IMR-90 (cell line): ENCODE measurements at places on chromosomes 4 and X.

DNA sequence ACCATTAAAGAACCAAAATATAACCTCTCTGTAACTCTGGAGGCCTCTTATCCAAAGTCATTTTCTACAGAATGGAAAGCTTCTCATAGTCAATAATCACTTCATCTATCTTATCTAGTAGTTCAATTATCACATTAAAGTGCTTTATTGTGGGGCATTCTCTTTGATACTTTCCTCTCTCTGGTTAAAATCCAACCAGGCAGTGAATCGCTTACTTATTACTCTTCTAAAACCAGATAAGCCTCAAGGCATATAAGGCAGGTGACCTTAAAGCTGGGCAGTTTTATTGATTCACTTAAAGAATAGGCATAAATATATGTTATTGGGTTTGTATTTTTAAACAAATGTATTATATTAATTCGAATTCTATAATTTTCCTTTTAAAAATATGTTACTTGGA is 2162.1 kb upstream of the TENM3 start:
- no peak for DNase-seq

- DNase-seq: no peak
Measured at GRCh38 chrX:131061306-131061705, 3.2 kb downstream of the ARHGAP36 start.

GRCh38 chr4:69054578-69055200 is 41.6 kb upstream of the UGT2B7 start:
- peak; percentile 87 for DNase-seq

DNA sequence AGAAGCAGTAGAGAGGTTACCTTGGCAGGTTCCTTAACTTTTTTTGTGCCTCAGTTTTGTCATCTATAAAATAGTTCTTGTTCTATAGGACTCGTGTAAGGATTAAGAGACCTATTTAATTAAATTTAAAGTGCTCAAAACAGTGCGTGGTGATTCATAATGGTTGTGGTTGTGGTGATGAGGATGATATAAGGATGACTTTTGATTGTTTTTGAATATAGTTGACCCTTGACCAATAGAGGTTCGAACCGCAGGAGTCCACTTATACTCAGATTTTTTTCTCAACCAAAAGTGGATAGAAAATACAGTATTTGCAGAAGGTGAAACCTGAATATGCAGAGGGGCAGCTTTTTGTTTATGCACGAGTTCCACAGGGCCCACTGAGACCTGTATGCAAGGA is 14.6 kb downstream of the SMAD1 start:
- no peak for DNase-seq

GRCh38 chr4:56728512-56728911 is 47.4 kb upstream of the HOPX start:
- DNase-seq: peak; percentile 92

DNA sequence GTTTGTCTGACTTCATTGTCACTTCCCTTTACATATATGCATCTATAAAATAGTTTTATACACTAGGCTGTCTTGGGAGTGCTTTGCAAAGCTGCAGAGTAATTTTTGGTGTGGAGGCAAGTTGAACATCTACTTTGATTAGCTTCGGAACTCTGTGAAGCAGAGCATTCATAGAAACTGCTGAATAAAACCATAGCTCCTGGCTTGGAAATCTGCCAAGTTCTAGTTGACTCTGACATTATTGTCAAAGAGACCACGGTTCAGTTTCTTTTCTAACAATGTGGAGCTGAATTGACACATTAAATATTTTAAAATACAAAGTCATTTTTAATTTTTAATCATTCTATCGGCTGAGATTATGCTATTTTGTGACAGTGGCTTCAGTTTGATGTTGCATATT is 335.0 kb downstream of the BMPR1B start:
- DNase-seq: no peak

GRCh38 chr4:41414412-41414779 is 123.6 kb upstream of the LIMCH1 start:
- DNase-seq: no peak

GRCh38 chr4:37747772-37748330 is 61.7 kb upstream of the RELL1 start:
- no peak for DNase-seq

DNA sequence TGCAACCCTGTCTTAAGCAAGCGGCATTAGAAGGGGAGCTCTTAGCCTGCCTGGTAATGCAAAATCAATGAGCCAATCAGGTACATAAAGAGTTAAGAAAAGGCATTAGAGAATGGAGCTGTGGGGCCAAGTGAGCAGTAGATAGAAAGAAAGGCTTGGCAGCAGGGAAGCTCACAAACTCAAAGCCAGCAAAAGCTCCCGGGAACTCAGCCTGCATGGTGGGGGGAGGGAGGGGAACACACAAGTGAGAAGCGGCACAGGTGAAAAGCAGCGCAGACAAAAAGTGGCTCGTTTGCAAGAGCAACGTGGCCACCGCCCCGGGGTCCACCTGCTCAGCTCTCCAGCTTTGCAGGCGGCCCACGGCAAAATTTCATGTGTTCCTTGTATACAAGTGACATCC is 818.5 kb downstream of the FAM133A start:
- no peak for DNase-seq

- no peak for DNase-seq
Measured at GRCh38 chr4:108355902-108356535, 187.3 kb upstream of the LEF1 start.

DNA sequence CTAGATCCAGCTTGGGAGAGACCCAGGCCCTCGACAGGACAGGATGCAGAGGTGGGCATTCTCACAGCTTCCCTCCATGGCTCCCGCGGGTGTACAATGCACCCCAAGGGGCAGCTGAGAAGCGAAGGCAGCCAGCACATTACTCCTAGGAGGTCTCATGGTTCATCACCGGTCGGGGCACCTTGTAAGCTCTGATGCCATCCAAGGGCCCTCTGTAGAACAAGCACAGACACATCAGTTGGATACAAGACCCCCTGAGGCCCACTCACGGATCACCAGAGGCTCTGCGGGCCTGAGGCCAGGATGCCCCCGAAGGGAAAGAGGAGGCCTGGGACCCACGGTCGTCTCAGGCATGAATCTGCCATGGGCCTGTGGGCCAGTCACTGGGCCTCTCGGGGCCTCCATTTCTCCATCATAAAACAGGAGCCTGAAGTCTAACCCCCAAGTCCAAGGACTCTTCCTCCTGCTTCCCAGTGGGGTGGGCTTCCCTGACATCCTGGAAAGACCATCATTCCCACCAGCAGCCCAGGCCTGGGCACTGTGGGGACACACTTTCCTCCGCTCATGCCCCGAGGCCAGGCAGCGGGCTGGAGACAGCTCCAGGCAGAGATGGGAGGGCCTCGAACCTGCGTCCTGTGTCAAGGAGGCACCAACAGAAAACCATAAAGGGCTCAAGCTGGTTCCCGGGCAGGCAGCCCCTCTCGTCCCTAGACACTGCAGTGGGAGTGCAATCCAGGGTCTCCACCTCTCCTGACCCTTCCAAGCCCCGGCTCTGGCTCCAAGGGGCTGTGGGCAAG is 20.1 kb downstream of the HMX1 start:
- no peak for DNase-seq

- DNase-seq: no peak
Measured at GRCh38 chr4:123846092-123846491, 449.5 kb downstream of the SPRY1 start.

DNA sequence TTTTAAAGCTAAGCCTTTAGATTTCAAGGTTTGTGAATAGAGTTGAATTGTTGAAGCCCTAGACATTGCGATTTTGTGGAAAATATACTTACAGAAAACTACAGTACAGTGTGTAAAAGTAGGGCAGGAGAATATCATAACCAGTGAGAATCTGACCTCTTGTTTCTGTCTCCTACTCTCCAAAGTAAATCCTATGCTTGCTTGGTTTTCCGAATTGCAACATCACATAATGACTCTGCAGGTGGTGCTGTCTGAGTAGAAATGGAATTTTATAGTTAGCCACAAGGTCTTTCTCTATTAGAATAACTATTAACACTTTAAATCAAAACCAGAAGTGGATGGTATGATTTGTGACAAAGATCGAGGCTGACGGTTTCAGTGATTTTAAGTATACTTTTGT is 505.6 kb downstream of the RAPGEF2 start:
- no peak for DNase-seq

DNA sequence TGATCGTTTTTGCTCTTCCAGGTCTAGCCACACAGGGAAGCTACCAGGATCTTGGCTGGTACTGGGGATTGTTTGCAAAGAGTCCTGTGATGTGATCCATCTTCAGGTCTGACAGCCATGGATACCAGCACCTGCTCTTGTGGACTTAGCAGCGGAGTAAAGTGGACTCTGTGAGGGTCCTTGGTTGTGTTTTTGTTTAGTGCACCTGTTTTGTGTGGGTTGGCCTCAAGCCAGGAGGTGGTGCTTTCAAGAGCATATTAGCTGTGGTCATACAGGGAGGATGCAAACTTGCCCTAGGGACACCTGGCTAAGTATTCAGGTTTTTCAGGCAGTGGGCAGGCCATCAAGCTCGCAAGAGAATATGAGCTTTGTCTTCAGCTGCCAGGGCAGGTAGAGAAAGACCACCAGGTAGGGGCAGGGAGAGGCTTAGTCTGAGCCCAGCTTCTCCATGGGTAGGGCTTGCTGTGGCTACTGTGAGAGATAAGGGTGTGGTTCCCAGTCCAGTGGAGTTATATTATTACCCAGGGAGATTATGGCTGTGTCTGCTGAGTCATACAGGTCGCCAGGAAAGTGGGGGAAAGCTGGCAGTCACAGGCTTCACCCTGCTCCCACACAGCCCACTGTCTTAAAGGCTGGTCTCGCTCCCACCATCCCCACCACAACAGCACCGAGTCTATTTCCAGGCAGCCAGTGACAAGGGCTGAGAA is 293.7 kb downstream of the PCDH18 start:
- DNase-seq: no peak

DNA sequence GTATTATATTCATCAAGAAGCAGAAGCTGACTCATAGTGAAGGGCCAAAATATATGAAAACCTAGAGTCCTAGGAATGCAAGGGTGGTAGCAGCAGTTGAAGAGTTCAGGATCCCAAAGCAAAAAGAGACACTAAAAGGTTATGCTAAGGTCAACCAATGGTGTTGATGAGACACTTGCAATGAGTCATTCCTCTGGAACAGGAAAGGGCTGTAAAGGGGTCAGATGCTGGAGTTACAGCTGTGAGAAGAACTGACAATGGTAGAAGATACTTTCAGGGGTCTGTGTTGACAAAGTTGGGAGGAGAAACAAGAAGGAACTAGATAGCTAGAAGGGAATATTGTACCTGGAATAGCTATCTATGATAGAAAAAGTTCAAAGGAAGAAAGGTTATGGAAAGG is 47.5 kb downstream of the ZGRF1 start:
- peak; percentile 23 for DNase-seq

GRCh38 chr4:38677441-38677840 is 13.4 kb downstream of the KLF3 start:
- no peak for DNase-seq

DNA sequence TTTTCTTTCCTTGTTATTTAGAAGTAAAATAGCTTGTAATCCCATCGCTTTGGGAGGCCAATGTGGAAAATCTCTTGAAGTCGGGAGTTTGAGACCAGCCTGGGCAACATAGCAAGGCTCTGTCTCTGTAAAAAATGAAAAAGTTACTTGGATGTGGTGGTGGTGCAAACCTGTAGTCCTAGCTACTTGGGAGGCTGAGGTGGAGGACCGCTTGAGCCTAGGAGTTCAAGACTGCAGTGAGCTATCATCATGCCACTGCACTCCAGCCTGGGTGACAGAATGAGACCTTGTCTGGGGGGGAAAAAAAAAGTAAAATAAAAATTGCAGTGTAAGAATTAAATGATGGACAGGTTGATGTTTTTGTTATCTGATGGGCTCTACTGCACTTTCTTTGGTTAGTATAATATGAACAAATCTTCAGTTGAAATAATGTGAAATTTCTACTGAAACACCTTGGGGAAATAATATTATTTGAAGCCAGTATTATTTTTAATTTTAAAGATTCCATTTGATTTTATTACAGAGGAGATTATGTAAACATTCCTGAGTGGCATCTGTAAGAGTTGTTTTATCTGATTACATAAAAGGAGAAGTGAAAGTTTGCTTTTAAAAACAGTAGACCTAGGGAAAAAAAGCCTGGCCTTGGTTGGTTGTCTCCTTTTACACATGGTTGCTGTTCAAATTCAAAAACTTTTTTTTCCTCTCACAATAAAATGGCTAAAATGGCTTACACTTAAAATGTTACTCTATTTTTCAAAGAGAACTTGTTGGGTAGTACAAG is 10.5 kb upstream of the NDUFC1 start:
- DNase-seq: no peak

GRCh38 chr4:28558895-28559294 is 1698.3 kb downstream of the STIM2 start:
- peak; percentile 5 for DNase-seq

- DNase-seq: peak; percentile 96
Measured at GRCh38 chr4:80017125-80017854, 55.7 kb downstream of the ANTXR2 start.

- DNase-seq: no peak
Measured at GRCh38 chr4:87392183-87392582, 1.2 kb upstream of the HSD17B11 start.

- no peak for DNase-seq
Measured at GRCh38 chrX:122269243-122269781, 914.8 kb upstream of the GRIA3 start.

- no peak for DNase-seq
Measured at GRCh38 chr4:20278195-20278594, 26.5 kb downstream of the SLIT2 start.

GRCh38 chr4:89263265-89263664 is 44.3 kb downstream of the GPRIN3 start:
- DNase-seq: no peak

DNA sequence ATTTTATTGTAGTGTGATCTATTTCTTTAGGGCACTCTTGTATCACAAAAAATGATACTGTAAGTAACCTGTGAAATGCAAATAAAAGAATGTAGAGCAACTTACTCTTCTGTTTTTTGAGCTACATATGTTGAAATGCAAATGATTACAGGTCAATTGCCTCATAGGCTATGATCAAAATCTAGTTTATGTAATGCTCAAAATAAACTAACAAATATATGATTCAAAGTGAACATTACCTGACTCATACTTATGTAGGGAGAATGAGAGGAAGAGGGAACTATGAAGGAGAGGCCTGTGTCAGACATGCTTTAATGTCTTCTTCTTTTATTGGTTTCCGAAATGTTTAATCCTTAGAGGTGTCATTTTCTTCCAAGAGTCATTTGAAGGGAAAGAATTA is 5.0 kb upstream of the RPS6KA3 start:
- DNase-seq: peak; percentile 43

DNA sequence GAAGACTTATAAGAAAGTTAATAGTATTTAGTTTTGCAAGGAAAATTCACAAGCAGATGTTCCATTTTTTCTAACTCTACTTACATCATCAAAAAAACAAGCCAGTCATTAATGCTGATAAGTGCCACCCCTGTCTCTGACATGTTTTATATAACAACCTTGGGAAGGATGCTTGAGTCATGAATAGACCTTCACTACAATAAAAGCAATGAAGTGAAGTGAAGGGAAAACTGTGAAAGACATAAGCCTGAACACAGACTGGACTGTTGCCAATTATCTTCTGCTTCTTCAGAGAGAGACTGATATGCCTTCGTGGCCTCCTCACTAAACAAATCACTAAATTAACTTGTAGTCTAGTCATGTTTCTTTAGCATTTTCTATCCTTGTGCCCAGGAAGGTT is 353.2 kb downstream of the PDHA2 start:
- DNase-seq: no peak
